H1 (cell line): ENCODE measurements at places on chromosomes 2 and 18.

DNA sequence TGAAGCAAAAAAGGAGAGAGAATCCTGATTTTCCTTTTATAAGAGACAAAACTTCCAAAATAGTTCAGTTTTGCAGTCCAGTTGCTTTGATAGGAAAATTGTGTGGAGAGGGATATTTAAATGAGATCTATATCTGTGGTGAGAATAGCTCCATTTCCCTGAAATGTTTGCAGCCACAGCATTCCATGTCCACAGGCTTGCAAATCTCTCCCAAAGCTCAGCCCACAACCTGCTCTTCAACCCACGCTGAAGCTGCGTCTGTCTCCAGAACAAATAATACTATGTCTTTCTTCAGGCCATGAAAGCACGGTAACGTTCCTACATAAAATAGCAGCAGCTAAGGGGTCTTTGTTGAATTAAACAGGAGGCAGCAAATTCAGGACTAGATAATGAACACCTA lies 31.8 kb downstream of the TMEM17 start:
- no peak for DNase-seq

DNA sequence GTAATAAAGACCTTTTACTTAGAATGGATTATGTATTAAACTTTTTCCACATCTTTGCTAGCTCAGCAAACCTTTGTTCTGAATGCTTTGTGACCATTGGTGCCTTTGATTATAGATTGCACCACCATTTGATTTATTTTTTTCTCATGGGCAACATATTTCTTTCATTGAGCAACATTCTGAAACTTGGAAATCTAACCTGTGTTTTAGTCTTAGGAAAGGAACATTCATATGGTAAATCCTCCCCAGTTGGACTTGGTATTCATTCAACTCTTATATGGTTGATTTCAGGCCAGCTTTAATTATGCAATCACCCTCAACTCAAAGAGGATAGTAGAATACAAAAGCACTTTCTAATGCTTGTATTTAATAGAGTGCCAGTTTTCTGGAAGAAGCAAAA lies 1077.9 kb upstream of the ZEB2 start:
- no peak for DNase-seq

DNA sequence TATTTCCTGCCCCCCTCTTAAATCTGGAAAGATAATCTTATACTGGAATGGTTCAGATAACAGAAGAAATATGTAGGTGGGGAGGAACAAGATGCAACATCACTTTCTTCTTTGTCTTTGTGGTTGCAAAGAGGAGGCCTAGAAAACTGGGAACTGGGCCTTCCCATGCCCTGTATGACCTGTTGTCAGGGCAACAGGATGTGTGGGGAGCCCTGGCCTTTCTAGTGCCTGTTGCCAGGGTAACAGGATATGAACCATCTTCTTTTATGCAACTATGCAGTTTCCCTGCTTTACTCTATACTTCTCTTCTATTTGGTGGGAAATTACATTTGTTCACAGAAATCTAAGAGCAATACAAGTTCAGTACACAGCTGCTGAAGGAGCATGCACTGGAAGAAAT lies 79.8 kb upstream of the PDE1A start:
- no peak for DNase-seq

GRCh38 chr18:77547757-77548156 lies 298.1 kb downstream of the GALR1 start:
- DNase-seq, result no peak

GRCh38 chr2:149768320-149768799 lies 180.8 kb upstream of the MMADHC start:
- DNase-seq, result no peak

GRCh38 chr18:57054891-57055290 lies 92.0 kb upstream of the BOD1L2 start:
- no peak for DNase-seq

GRCh38 chr2:7031547-7032245 lies 114.5 kb downstream of the RNF144A start:
- no peak for DNase-seq

- no peak for DNase-seq
Observed at GRCh38 chr2:20615068-20615465, 35.8 kb downstream of the HS1BP3 start.

GRCh38 chr2:25545899-25546298 lies 127.5 kb downstream of the DTNB start:
- no peak for DNase-seq

GRCh38 chr18:46480226-46480625 lies 176.8 kb downstream of the LOXHD1 start:
- DNase-seq, result no peak

- DNase-seq, result no peak
Observed at GRCh38 chr2:181178823-181179412, 198.5 kb downstream of the UBE2E3 start.

GRCh38 chr18:41642756-41643155 lies 312.3 kb upstream of the PIK3C3 start:
- no peak for DNase-seq

GRCh38 chr18:33711514-33711913 lies 133.5 kb downstream of the ASXL3 start:
- no peak for DNase-seq

DNA sequence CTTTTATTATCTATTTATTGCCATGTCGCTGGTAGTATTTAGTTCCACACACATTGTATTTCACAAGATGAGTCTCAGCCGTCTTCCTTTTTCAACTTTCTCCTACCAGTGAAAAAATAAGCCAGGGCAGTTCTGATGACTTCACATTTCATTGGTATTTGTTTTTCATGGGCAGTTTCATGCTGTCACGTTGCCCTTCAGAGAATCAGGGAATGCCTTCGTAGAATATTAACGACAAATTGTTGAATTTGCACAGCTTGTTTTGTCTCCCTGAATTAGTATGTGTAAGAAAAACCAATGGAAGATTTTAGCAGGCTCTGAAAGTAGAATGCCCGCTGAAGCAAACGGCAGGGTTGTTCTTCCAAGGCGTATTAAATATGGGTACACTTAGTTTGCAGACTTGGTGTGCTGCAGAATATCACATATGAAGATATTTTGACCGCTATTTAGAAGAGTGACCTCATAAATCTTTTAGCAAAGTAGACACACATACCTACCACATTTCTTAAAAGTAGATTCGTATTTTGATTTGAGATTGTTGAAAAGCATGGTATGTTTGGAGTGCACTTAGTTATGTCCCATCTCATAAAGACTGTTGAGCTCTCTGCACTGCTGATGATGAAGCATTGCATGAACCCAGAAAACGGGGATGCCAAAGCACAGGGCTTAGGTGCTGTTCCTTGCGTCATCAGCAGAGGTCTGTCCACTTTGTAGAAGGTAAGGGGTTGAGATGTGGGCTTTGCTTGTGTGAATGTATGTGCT lies 2.9 kb downstream of the NEDD4L start:
- DNase-seq, result no peak

- DNase-seq, result no peak
Observed at GRCh38 chr18:64488698-64489097, 339.8 kb upstream of the LINC00305 start.

GRCh38 chr18:12911025-12911928 lies 27.2 kb upstream of the PTPN2 start:
- no peak for DNase-seq

GRCh38 chr18:79635427-79635726 lies 44.2 kb upstream of the CTDP1 start:
- DNase-seq, result no peak

GRCh38 chr18:12296457-12296856 lies 11.6 kb upstream of the TUBB6 start:
- no peak for DNase-seq

- no peak for DNase-seq
Observed at GRCh38 chr2:204611017-204611631, 65.8 kb downstream of the PARD3B start.

DNA sequence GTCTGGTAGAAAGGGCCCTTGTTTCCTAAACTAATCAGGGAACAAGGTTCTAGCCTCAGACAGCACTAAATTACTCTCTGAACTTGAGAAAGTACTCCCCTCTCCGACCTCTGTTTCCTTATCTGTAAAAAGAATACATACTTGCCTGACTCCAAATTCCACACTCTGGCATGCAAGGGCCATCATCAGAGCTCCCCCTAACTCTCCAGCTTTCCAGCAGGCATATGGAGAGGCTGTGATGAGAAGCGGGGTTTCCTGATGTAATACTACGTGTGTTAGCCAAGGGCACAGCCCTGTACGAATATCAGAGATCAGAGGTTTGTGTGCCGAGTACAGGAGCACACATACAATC lies 1.8 kb upstream of the EVA1A start:
- DNase-seq, result no peak

- no peak for DNase-seq
Observed at GRCh38 chr2:37602040-37602439, 69.4 kb downstream of the CDC42EP3 start.

DNA sequence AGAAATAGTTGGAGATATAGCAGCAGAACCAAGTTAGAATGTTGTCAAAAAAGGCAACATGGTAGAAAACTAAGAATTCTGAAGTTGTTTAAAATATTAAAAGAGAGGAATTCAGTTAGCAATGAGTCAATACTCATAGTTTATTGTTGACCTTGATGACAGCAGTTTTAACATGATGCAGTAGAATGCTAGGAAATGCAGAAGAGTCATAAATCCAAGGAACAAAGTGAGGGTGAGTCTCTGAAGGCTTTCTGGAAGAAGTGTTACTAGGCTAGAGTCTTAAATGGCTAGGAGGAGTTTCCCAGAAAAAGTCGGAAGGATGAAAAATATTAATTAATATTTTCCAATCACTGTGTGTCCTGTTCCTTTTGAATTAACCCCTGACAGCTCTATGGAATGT lies 807.3 kb downstream of the TSN start:
- DNase-seq, result no peak

GRCh38 chr18:49168281-49168985 lies 217.7 kb upstream of the SMAD7 start:
- DNase-seq, result no peak
